ENCODE measurements at places on chromosomes 4 and X.

DNA sequence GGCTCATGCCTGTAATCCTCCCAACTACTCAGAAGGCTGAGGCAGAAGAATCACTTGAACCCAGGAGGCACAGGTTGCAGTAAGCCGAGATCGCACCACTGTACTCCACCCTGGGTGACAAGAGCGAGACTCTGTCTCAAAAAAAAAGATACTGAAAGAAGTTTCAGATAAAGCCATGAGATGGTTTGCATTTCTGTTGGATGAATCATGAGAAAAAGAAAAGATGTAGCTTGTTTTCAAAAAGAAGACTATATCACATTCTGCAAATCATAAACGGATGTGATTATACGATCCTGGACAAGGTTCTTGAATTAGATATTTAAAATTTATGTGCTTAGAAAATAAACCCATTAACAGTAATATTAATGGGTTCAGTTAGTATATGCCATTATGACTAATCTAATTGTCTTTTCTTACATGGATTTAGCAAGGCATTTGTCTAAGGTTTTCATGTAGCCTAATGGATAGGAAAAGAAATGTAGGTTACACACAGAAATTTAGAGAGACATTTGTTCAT lies 345.9 kb downstream of the SLC7A11 start:
- DNase-seq = peak; percentile 20

- DNase-seq = no peak
These were observed 15.6 kb downstream of the XPNPEP2 start for GRCh38 chrX:129754056-129755024.

- no peak for DNase-seq
These were observed 12.3 kb upstream of the SCRG1 start for GRCh38 chr4:173411106-173411693.

GRCh38 chr4:116027311-116027710 lies 913.9 kb upstream of the NDST4 start:
- DNase-seq = no peak

- DNase-seq = no peak
These were observed 337.3 kb upstream of the GNPDA2 start for GRCh38 chr4:45063696-45064095.

DNA sequence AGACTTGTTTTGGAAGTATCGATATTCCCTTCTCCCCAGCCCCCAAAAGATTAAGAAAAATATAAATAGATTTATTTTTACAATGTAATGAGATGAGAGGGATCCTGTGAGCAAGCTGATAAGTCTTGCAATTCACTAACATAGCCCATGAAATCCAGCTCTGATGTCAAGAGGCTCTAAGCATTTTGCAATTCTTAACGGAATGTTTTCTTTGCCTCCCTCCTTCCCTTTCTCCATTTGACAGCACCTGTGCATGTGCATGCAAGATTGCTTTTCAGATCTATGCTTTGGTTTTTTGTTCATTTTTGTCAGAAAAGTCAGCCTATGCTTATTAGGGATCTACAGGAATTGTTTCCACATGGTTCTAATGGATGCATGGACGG lies 169.9 kb downstream of the SLIT2 start:
- no peak for DNase-seq

DNA sequence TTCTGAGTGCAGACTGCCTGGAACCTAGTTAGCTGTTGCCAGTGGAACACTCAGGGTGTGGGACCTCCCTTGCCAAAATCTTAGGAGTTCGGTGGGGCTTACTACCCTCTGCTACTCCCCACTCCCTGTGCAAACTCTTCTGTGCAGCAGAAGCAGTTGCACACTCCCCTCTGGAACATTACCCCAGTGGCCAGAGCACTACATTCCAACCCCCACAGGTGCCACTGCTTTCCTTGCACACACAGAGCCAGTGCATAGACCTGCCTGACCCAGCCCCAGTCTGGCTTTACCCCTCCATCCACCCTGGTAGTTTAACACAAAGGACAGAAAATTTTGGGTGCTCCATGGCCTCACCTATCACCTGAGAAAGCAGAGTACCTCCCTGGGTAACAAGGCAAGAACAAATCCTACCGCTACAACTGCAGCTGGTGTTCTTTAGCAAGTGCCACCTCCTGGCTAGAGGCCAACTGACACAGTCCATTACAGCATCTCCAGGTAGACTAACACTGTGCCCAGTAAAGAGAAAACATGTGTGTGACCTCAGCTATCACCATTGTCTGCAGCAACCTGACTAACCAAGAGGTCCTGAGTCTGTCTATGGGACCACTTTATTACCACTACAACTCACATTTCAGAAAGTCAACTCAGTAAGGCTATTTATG lies 11.5 kb upstream of the RASSF6 start:
- no peak for DNase-seq

GRCh38 chr4:26377328-26378311 lies 56.8 kb downstream of the RBPJ start:
- no peak for DNase-seq

- no peak for DNase-seq
These were observed 22.3 kb downstream of the TMPRSS11D start for GRCh38 chr4:67861513-67861912.

DNA sequence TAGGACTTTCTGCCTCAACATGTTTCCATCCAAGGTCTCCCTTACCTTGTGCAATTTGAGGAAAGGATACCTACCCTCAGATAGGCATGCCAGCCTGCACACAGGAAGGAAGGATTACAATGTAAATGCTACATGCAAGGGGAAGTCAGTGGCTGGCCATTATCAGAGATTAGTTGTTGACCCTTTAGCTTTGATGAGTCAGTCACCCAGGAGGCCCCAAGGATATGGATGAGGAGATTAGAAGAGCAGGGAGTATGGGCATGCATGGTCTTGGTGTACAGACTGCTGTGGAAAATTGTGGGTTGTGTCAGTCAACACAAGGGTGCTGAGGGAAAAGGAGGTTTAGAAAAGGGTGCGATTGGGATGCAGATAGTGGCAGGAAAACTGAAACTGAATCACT lies 92.0 kb downstream of the GUCY2F start:
- no peak for DNase-seq

GRCh38 chr4:86876894-86877685 lies 15.1 kb downstream of the C4orf36 start:
- DNase-seq = no peak

- DNase-seq = no peak
These were observed 493.0 kb downstream of the TLL1 start for GRCh38 chr4:166366012-166366411.

DNA sequence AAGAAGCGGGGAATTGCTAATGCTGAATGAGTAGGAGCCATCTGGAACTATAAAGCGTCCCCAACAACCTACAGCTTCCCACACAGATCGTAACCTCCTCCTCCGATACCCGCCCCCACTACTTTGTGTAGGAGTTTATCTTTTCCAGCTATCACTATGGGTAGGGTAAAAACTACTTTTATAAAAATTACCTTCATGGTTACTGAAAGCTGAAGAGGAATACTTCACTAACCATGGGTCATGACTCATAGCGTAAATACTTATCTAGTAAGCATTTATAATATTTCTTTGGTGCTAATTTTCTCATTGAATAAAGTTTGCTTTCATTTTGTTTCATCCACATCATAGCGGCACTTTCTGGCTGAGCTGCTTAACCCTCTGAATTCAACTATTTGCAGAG lies 79.4 kb upstream of the TNIP3 start:
- no peak for DNase-seq

GRCh38 chr4:23839279-23839678 lies 50.6 kb downstream of the PPARGC1A start:
- no peak for DNase-seq

DNA sequence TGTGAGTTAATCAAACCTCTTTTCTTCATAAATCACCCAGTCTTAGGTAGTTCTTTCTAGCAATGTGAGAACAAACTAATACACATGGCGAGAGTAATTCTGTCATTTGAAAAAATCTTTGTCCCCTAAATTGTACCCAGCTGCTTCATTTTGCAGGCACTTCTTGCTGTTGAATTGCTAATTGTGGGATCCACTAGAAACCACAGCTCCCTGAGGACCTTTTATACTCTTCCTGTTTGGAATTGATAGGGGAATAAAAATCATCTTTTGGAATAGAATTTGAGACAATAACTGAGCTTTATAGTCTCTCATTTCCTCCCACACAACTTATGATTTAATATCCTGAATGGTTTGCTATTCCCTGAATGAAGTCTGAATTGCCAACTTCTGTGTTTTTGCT lies 170.2 kb downstream of the PACRGL start:
- DNase-seq = no peak

DNA sequence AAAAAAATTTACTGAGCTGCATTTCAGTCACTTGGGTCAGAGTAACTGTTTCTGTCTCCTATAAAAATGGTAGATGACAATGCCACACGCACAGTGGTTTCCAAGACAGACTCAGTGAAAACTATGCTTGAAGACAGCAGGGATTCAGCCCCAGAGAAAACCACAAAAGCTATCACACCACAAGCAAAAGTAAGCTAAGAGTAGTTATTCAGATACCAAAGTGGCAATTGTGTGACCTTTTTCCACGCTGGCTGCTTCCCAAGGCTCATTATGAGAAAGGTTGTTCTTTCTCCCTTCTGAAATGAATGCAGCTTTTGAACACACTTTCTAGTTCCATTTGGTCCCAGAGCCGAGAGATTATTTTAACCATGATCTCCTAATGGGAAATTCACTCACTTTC lies 46.4 kb upstream of the GPM6B start:
- DNase-seq = no peak

DNA sequence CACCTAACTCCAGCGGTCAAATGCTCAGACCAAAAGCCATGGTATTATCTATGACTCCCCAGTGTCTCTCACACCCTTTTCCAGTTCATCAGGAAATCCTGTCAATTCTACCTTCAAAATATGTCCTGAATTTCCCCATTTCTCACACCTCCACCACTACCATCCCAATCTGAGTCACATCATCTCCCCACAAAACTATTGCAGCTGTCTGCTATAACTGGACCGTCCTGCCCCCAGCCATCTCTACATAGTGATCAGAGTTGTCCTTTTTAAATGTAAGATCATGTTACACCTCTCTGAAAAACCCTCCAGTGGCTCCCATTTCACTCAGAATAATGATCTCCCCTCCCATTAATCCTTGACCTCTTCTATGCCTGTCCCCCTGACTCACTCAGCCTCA lies 6.8 kb upstream of the ODAPH start:
- DNase-seq = no peak

DNA sequence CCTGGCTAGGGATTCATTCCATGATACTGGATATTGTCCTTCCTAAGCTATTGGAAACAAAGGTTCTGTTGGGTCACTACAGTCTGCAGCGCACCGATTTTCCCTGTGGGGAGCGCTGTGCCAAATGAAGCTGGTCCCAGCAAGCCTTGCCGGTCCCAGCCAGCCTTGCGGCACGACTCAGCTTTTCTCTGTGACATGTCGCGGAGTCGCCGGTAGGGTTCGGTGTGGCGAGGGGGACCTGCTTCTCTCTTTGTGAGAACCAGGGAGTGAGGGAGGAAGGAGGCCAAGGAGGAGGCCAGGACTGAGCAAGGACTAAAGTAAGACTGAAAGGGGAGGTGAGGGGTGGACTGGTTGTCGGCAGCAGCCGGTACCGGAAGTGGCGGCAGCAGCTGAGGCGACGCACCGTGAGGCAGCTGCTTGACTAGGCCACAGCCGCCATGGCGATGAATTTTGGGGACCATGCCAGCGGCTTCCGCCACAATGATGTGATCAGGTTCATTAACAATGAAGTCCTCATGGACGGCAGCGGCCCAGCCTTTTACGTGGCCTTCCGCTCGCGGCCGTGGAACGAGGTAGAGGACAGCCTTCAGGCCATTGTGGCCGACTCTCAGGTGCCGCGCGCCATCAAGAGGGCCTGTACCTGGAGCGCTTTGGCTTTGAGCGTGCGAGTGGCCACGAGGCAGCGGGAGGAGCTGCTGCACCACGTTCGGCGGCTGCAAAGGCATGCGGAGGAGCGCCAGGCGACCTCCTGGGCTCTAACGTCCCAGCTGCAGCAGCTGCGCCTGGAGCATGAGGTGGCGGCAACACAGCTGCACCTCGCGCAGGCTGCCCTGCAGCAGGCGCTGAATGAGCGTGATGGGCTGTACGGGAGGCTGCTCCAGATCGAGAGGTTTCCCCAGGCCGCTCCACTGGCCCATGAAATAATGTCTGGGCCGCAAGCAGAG lies at the start of gene TEX13D:
Gene TEX13D (plus strand): TSS at position 180 of the 944 bp plus-strand sequence. CDS start 258 bp downstream, at position 438.
- no peak for DNase-seq

GRCh38 chr4:138103597-138104283 lies 138.4 kb downstream of the SLC7A11 start:
- no peak for DNase-seq

GRCh38 chr4:70996018-70996360 lies 2.5 kb downstream of the DCK start:
- no peak for DNase-seq

GRCh38 chr4:142648378-142648777 lies 197.7 kb downstream of the INPP4B start:
- no peak for DNase-seq

- no peak for DNase-seq
These were observed 180.5 kb upstream of the RBPJ start for GRCh38 chr4:26140150-26140898.

GRCh38 chr4:123479944-123480343 lies 83.3 kb downstream of the SPRY1 start:
- no peak for DNase-seq

DNA sequence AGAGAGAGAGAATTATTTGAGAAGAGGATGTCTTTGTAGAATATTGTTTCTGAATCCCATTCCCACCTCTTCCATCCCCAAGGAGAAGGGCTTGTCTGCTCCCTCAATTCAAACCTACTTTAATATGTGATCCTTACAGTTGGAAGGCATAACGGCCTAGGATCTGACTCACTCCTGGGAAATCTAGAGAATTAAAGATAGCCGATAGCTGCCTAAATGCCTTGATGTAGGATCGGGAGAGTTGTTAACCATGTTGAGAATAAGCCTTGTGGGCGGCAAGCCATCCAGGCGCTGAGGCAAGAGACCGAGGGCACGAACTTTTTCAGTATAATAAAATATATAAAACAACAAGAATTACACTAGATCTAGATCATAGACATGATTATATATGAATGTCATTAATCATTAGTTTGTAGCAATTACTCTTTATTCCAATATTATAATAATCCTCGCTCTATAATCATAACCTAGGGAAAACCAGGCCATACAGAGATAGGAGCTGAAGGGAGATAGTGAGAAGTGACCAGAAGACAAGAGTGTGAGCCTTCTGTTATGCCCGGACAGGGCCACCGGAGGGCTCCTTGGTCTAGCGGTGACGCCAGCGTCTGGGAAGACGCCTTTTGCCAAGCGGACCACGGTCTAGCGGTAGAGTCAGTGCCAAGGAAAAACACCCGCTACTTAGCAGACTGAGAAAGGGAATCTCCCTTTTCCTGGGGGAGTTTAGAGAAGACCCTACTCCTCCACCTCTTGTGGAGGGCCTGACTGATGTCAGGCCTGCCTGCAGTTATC lies 13.5 kb downstream of the EMCN start:
- peak; percentile 72 for DNase-seq

GRCh38 chr4:148653681-148654080 lies 211.5 kb upstream of the NR3C2 start:
- DNase-seq = peak; percentile 52

DNA sequence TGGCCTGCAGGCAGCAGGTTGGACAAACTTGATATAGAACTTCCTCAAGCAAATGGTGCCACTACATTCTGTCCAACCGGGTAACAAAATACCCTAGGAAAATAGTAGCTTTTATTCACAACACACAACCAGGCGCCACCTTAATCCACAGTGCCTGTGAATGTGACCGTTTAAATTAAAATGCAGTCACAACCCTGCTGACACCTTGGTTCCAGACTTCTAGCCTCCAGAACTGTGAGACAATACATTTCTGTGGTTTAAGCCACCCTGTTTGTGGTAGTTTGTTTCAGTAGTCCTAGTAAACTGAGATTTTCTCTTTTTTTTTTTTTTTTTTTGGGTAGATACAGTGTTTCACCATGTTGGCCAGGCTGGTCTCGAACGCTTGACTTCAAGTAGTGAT lies 575.8 kb downstream of the PACRGL start:
- no peak for DNase-seq

- peak; percentile 23 for DNase-seq
These were observed 6.8 kb upstream of the CLCN5 start for GRCh38 chrX:49915361-49916222.
